ENCODE measurements at places on chromosomes 3 and 15. TPM values are rescaled to one million over a fixed set of nuclear protein-coding genes. Genes with fewer than 3 reads are reported as not detected.
A peak's percentile ranks its signal among the peaks of the same experiment; 100 is the strongest.

SV2B gene
- 1.9 TPM for total RNA-seq

MAP1A gene
- 14.6 TPM for total RNA-seq

DNA sequence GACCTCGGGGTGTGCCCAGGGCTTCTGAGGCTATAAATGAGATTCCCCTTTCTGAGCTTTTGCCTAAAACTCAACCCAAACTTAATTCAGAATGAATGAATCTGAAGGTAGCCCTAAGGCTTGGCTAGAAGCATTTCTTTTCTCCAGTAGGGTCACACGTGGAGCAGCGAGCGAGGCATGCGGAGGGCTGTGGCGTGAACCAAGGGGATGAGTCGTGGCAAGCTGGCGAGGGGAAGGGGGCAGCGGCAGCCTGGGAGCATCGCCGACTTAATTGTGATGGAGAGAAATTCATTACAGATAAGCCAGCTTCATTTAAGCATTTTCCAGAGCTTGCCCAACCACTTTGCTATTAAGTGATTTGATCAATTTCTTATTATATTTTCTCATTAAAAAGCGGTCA is 79.9 kb downstream of the CHSY1 start:
- H3K36me3 ChIP-seq = no peaks in the 10 kb centered on the region
- no peaks in the 10 kb centered on the region for H3K27me3 ChIP-seq
- H3K4me3 ChIP-seq = no peak overlapping the region
- no peak for DNase-seq
- peaks cover 11% of the 10 kb centered on the region for H3K4me1 ChIP-seq

- H3K36me3 ChIP-seq = peaks cover 12% of the 10 kb centered on the region
- no peak for DNase-seq
- H3K27ac ChIP-seq = peak overlapping the region; percentile 52
- peaks cover 29% of the 10 kb centered on the region for H3K4me1 ChIP-seq
- H3K27me3 ChIP-seq = no peaks in the 10 kb centered on the region
- no peak overlapping the region for H3K4me3 ChIP-seq
Measured at GRCh38 chr3:72379500-72380187, 468.6 kb downstream of the SHQ1 start.

GRCh38 chr3:43729707-43730414 is 39.1 kb downstream of the ABHD5 start:
- peaks cover 25% of the 10 kb centered on the region for H3K4me1 ChIP-seq
- H3K27me3 ChIP-seq = no peaks in the 10 kb centered on the region
- no peak overlapping the region for H3K4me3 ChIP-seq
